CD4-positive, alpha-beta T cell (primary cell): ENCODE measurements at places on chromosomes 12 and 14.

- DNase-seq, result no peak
Observed at GRCh38 chr14:48805315-48805714, 780.9 kb downstream of the RPS29 start.

- peak; percentile 43 for DNase-seq
Observed at GRCh38 chr14:51860825-51861499, 550 bp downstream of the GNG2 start.

DNA sequence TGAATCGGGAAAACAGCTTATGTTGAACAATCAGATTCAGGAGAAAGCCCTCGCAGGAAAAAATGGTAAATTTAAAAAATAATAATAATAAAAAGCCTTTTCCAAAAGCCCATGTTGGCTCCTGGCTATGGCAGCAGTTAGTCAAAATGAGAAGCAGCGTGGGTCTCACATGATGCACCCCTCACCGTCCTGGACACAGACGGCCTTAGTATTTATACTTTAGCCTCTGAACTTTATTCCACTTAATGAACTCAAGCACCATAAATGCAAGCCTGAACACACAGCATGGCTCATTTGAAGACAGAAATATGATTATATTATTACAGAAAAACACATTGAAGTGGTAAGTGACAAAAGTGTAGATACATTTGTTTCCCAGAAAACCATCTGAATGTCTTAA is 160.9 kb downstream of the RIMBP2 start:
- no peak for DNase-seq

DNA sequence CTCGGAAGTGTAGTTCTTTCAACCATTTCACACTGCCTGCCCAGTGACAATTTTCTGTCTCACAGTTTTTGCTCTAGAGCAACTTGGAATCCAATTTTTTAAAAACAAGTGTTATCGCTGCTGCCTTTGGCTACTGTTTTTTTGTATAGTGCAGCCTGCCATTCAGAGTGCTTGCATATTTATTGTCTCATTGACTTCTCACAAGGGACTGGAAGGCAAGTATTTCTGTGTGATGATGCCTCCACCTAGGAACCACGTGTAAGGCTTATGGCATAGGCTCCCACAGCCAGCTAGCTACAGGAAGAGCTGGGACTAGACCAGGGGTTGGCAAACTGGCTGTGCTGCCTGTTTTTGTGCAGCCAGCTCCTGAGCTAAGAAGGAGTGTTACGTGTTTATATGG is 903 bp downstream of the PARPBP start:
- DNase-seq, result no peak

- DNase-seq, result no peak
Observed at GRCh38 chr12:95168746-95169145, 48.5 kb downstream of the FGD6 start.

- peak; percentile 49 for DNase-seq
Observed at GRCh38 chr12:49838973-49839633, 3.8 kb downstream of the BCDIN3D start.

DNA sequence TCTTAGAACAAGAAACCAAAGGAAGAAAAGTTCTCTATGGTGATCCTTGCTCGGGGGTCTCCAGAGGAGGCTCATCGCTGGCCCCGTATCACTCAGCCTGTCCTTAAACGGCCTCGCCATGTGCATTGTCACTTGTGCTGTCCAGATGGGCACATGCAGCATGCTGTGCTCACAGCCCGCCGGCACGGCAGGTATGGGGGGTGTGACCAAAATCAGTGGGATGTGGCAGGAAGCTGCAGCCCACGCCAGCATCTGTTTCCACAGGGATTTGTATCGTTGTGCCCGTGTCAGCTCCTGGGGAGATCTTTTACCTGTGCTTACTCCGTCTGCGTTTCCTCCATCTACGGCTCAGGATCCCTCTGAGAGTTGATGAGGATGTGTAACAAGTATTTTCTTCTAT is 2.6 kb upstream of the SLC39A2 start:
- no peak for DNase-seq

- DNase-seq, result no peak
Observed at GRCh38 chr12:102069707-102070106, 7.9 kb upstream of the WASHC3 start.

DNA sequence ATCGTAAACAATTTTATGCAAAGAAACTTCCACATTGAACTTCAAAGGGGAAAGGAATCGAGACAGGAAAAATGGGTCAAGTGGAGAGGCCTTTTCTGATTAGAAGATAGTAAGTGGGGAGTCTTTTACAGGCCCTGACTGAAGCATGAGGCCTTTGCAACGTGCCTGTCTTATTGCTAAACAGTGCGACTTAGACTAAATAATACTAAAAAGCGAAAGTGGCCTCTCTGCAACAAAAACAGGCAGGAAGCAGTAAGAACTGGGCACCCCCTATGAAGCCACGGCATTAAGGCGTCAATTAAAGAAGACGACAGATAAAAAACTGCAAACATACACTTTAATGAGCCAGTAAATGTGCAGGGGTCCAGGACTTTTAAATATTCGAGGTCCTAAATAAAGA is 283.4 kb upstream of the GRIP1 start:
- DNase-seq, result no peak

DNA sequence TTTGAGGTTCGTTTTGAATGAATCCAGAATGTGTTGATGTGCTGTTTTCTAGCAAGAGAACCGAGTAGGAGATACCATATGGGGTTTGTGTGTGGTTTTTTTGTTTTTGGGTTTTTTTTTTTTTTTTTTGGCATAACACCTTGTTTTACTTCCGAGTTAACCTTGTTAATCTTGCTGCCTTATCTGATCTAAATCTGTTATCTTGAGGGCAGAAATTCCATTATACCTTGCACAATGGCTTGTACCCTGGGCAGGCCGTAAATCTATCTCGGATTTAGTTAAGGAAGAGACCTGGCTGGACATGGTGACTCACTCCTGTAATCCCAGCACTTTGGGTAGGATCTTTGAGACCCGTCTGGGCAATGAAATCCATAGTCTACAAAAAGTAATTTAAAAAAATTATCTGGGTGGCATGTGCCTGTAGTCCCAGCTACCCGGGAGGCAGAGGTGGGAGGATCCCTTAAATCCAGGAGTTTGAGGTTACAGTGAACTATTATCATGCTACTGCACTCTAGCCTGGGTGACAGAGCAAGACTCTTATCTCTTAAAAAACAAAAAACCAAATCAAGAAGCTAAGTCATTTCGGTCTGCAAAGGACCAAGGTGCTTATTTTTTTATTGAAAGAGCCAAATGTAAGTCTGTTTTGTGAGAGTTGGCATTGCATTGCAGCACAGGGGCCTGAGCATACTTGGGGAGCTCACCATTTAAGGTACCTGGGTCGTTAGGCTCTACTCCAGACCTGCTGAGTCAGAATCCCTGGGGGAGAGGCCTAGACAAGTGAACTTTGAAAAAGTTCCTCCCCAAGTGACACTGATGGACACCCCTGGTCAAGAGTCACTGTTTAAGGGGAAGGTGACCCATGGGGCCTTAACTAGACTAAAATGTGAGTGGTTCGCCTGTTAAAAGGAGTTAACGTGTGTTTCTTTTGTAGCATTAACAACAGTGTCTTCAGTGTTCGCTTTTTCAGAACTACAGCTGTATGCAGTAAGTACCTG is 6.7 kb downstream of the DLST start:
- no peak for DNase-seq

GRCh38 chr12:75634244-75635222 is 123.1 kb upstream of the KRR1 start:
- DNase-seq, result no peak

DNA sequence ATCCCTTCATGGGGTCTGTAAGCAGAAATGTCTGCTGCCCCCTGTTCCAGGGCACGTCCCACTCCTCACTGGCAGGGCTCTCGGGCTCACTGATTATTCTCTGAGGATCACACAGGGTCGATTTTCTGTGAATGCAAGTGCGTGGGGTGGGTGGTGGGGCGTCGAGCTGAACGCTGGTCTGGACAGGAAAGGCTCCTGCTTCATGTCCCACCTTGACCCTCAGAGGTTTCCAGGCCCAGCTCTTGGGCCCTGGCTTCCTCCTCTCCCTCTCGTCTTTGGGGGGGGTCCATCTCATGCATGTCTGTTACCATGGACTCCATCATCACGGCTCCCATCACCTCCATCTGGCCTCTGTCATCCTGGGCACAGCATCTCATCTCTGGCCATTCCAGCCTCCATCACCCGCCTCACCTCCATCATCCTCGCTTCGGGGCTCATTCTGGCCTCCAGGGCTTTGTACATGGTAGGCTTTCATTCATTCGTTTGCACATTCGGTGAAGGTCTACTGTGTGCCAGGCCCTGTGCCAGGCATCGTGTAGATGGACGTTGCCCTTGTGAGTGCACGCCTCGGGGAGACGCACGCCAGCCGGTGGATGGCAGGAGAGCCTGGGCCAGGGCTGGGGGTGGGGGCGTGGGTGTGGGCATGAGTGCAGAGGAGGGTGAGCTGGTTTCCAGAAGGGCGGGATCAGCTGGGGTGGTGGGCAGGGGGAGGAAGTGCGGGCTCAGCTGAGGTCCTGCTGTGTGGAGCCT is 34.7 kb downstream of the RTL1 start:
- no peak for DNase-seq

DNA sequence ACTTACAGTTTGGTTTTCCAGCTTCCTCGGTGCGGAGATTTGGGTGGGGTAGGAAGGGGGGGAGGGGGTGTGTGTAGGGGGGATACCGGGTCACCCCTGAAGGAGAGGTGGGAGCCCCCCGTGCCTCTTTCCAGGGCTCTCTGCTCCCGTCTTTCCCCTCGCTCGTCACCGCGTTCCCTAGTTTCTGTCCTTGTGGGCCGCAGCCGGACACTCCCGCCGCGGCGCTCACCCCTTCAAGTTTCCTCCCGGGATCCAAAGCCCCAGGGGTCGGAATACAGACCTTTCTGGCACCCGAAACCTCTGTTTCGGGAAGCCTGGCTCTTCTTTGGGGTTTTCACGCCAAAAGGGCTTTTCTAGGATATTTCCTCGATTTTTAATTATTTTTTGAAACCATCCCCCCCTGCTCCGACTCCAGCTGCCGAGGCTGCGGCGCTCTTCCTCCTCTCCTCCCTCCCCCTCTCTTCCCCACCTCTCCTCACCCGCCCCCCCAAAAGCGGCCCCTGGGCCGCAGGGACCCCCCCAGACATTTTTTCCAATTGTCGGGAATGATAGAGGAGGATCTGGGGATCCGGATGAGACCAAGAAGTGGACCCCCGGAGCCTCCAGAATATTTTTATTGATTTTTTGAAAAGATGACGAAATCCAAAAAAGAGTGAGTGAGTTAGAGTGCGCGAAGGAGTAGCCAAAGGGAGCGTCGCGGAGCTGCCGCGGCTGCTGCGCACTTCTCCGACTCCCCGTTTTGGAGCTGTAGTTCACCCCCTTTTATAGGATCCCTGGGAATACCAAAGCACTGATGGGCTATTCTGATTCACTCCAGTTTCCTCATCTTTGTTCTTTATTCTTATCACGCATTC is 1.7 kb downstream of the CCND2 start:
- DNase-seq, result no peak

GRCh38 chr14:76765461-76765931 is 4.2 kb downstream of the VASH1 start:
- no peak for DNase-seq

- no peak for DNase-seq
Observed at GRCh38 chr12:44873898-44874297, 2.2 kb downstream of the NELL2 start.

DNA sequence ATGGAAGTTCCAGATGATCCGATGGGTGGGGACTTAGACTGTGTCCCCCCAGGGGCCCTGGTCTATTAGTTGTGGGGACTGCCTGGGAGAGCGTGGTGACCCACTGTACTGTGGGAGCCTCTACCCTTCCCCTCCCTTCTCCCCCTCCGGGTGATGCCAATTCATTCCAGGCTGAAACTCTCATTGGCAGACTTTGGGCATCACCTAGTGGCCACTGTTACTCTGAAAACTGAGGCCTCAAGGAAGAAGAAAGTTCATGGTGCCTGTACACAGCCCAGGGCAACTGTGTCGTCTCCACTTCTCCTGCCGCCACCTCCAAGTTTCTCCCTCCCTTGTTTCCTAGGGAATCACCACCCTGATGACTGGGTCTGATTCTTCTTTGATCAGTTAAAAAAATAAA is 173.6 kb upstream of the ALG10B start:
- DNase-seq, result no peak

- no peak for DNase-seq
Observed at GRCh38 chr14:75125617-75126016, 1.2 kb downstream of the NEK9 start.

GRCh38 chr12:64190140-64190539 is 32.0 kb downstream of the KICS2 start:
- DNase-seq, result no peak

GRCh38 chr14:56057071-56057741 is 61.0 kb upstream of the PELI2 start:
- DNase-seq, result no peak

- DNase-seq, result no peak
Observed at GRCh38 chr14:93271111-93271510, 61.7 kb downstream of the BTBD7 start.

- DNase-seq, result no peak
Observed at GRCh38 chr12:59650588-59651228, 54.9 kb downstream of the SLC16A7 start.

- DNase-seq, result no peak
Observed at GRCh38 chr14:83425706-83426105, 1892.1 kb upstream of the SEL1L start.

GRCh38 chr12:108482717-108483212 is 32.3 kb upstream of the FICD start:
- no peak for DNase-seq

- no peak for DNase-seq
Observed at GRCh38 chr12:115583591-115583990, 693.9 kb downstream of the MED13L start.

GRCh38 chr14:53034688-53035230 is 83.9 kb upstream of the FERMT2 start:
- no peak for DNase-seq

DNA sequence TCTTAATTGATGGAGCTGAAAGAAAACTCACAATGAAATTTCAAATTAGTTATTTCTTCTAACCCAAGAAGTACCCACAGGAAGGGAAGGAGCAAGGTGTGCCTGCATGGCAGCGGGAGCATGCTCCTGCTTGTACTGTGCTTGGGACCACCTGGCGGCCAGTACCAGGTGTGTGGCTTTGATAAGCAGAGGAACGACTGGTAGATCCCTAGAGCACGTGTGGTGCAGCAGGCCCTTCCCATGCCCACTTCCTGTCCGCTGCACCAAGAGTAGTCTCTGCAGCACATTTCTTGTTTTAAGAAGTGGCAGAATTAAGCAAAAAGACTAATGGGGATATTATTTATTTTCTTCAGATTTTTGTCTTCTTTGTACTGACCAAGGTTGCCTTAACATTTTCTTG is 122.3 kb upstream of the ATF1 start:
- no peak for DNase-seq

GRCh38 chr12:94762259-94762942 is 112.0 kb upstream of the TMCC3 start:
- no peak for DNase-seq

- no peak for DNase-seq
Observed at GRCh38 chr14:66918527-66918926, 270.7 kb upstream of the GARIN2 start.

- DNase-seq, result peak; percentile 13
Observed at GRCh38 chr12:132559652-132560363, 50.6 kb downstream of the LRCOL1 start.

DNA sequence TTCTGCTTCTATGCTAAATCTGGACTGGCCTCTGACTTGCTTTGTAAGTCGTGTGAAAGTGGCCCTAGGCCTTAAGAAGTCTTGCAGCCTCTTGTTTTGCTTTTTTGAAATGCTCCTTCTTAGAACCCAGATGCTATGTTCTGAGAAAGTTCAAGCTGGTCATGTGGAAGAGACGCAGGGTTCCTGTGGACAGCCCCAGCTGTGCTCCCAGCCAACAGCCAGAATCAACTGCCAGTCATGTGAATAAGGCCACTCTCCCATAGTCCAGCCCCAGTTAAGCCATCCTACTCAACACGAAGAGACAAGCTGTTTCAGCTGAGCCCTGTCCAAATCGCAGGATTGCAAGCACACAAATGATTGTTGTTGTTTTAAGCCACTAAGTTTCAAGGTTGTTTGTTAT is 37.3 kb upstream of the TBPL2 start:
- DNase-seq, result no peak
